LNCaP clone FGC (cell line): ENCODE measurements at places on chromosomes 7 and 10.
A peak's percentile ranks its signal among the peaks of the same experiment; 100 is the strongest.

DNA sequence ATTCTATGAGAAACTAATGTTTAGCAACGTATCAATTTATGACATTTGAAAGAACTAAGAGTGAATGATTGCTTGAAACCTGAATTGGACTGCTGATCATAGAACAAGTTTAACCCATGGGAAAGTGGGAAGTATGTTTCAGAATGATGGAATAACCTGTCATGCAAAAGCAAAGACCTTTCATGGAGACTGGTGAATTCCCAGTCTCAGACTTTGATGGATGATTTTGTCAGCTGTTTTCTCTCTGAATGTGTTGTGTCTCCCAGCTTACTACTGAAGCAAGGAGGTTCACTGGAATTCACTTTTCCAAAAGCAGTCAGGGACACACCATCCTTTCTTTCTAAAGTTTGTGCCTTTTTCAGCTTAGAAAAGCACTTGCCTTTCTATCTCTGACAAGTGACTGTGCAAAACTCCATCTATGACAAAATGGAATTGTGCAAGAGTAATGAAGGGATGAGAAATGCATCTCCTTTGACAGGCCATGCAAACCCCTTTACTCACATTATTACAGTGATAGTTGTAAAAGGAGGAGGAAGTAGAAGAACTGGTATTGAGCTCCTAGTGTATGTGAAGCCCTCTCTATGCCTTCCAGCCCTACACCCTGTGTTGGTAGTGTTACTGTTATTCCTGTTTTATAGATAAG is 176.1 kb downstream of the PRKG1 start:
- DNase-seq, result no peak

GRCh38 chr7:140229101-140229525 is 52.3 kb upstream of the KDM7A start:
- no peak for DNase-seq

DNA sequence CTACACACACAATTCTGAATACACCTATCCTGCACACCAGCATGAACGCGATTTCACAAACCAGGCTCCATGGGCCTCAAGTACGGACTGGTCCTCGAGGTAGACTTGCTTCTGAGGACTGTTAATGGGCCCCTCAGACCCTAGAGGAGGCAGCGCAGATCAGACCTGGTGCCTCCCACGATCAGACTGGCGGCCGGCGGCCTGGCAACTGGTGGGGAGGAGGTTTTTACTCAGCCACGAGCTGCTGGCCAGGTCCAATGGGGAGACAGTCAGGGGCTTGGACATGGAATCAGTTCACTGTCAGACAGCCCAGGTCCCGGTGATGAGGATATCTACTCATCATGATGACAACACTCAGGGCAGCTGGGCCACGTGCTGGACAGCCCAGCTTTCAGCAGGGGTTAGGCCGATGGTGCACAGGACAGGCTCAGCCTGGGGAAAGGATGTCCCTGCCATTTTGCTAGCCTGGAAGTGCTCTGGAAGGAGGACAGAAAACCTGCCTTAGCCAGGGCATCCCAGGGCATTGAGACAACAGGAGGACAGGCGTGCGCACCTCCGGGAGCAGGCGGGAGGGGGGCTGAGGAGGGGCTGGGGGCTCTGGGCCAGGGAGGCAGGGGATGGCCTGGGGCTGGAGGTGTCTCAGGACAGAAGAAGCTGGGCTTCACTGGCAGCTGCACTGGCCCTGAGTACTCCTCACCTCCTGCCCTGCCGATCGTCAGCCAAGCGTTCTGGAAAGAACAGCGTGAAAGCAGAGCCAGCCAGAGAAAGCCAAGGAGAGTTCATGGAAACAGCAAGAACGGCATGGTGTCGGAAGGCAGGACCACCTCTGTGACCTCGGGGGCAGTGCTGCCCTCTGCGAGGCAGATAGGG is 48.0 kb upstream of the RASGEF1A start:
- no peak for DNase-seq

GRCh38 chr10:54585572-54585971 is 215.5 kb downstream of the PCDH15 start:
- no peak for DNase-seq

- no peak for DNase-seq
These were observed 316.3 kb downstream of the TNS3 start for GRCh38 chr7:47265621-47266020.

DNA sequence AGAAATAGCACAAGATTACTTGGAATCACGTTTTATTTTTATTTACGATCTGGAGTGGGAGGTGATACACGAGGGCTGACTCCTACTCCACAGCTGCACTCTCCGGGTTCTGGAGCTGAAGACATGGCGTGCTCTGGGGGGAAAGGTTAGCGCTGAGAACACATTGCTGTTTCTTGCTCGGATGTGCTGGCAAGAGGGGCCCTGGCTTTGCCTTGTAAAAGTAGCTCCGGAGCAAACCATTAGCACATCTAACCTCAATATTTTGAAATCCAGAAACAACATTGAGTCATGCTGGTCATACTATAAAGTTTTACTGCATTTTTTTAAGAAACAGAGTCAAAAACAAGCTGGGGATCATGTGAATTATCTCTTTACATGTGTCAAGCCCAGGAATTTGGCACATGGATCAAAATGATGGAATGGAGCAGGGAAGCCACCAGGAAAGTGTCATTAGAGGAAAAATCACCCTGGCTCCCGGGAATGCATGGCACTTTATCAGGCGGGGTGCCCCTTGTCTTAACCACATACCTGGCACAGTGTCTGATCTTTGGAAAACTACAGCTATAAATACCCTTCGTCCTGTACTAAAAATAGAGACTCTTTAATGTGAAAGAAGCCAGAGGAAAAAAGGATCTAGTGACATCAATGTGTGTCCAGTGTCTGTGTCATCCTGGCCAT is 31.6 kb upstream of the LYZL1 start:
- no peak for DNase-seq

- DNase-seq, result no peak
These were observed 11.8 kb downstream of the INPP5A start for GRCh38 chr10:132549371-132549770.

DNA sequence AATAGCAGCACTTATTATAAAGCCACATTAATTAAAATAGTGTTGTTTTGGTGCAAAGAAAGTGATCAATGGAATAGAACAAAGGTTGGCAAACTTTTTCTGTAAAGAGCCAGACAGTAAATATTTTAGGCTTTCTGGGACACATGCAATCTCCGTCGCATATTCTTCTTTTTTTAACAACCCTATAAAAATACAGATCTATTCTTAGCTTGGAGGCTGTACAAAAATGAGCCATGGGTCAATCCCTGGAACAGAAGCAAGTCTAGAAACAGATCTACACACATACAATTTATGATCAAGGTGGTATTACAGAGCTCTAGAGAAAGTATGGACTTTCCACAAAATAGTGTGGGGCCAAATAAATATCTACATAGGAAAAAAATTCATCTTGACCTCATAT is 71.8 kb downstream of the ARHGAP21 start:
- no peak for DNase-seq

DNA sequence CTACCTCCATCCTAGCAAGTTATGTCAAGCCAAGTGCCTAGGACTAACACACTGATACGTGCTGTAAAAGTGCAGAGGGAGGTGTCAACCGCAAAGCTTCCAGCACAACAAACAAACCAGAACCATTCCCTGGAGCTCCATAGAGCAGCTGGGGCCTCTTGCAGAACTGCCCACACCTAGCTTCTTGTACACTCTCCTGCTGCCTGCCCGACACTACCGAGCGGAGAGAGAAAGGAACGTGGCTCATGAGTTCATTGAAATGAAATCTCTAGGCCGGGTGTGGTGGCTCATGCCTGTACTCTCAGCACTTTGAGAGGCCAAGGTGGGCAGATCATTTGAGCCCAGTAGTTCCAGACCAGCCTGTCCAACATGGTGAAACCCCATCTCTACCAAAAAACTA is 73.5 kb downstream of the MKI67 start:
- DNase-seq, result no peak

- DNase-seq, result no peak
These were observed 110.7 kb downstream of the TRIM24 start for GRCh38 chr7:138570715-138571114.

DNA sequence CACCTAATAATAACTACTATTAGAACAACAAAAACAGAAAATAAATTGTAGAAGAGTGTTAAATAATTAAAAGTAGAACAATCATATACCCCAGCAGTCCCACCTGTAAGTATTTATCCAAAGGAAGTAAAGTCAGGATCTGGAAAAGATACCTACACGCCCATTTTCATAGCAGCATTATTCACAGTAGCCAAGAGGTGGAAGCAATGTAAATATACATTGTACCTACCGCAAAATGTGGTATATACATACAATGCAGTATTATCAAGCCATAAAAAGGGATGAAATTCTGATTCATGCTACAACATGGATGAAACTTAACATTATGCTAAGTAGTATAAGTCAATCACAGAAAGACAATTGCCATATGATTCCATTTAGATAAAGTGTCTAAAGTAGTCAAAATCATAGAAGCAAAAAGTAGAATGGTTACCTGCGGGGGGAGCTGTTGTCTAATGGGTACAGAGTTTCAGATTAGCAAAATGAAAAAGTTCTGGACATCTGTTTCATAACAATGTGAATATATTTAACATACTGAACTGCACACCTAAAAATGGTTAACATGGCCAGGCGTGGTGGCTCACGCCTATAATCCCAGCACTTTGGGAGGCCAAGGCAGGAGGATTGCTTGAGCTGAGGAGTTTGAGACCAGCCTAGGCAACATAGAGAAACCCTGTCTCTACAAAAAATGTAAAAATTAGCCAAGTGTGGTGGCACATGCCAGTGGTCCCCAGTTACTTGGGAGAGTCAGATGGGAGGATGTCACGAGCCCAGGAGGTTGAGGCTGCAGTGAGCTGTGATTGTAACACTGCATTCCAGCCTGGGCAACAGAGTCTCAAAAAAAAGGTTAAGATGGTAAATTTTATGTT is 6.0 kb upstream of the TMED4 start:
- peak; percentile 33 for DNase-seq

DNA sequence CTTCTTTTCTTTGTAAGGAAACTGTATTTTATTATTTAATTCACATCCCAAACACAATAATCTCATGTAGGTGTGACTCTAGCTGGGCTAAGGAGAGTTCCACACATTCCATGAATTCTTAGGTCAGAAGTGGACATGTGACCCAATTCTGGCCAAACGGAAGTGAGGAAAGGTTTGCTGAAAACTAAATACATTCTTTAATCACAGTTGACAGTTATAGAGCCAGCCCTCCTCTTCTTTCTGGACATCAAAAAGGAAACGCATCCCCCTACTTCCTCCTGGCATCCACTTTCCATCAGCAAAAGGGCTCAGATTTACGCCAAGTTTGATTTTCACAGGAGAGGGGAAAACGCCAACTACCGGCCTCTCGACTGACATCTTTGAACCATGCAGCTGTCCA is 774.4 kb upstream of the POM121L12 start:
- no peak for DNase-seq

- no peak for DNase-seq
These were observed 14.4 kb upstream of the PTPRN2 start for GRCh38 chr7:158602041-158602440.

- no peak for DNase-seq
These were observed 45.5 kb upstream of the PDZD8 start for GRCh38 chr10:117420768-117421167.

DNA sequence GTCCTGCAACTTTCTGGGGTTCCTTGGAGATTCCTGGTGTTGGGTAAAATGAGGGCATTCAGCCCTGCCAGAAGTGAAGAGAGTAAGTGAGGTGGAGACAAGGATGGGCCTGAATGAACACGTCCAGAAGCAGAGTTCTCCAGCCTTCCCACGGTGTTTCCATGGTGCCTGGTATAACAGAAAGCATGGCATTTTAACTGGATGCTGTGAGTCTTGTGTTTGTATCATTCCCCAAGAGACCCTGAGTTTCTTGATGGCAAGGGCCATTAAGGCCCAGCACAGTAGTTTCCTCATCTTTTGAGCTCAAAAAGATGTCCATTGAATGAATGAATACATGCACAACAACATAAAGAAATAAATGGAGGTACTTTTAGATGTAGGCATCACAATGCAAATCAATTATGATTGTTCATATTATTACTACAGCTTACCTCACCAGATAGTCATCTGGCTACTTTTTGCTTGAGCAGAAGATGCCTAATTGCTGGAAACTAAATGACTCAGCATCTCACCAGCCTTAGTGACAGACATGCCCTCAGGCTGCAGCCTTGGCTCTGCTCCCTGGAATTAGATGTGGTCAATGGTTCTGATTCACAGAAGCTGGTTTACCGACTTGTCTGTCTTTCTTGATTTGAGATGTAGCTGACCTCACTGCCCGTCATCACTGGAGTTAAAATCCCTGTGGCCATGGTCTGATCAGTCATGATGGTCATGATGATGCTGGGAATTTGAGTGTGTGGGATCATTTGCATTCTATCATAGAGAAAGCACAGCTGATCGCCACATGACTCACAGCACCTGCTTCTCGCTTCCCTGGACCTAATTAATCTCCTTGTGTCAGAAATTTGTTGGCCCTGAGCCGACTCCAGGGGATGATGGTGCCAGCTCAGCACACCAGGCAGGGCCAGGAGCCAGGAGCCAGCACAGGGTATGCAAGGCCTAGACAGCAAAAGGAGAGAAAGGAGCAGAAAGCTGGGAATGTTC is 83.9 kb downstream of the CXCL12 start:
- DNase-seq, result no peak

DNA sequence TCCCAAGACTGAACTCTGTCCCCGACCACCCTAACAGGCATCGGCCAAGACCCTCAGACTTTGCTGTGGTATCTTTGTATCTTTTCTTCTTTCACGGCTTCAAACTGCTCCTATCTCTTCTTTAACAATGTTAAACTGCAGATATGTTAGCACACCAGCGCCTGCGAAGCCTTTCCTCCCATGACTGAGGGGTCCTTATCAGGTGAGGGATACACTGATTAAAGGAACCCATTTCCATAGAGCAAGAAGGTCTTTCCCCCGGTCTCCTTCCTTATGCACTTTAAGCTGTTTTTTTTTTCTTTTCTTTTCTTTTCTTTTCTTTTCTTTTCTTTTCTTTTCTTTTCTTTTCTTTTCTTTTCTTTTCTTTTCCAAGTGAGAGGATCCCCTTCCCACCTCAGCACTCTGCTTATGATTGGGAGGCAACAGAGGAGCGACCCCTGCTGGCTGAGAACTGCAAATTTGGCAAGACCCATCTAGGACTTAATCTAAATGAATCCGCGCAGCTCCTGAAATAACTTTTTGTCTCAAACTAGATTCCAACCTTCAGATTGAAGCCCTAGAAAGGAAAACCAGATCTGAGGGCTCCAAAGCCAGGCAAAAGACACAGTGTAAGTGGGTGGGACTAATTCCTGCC is 109.9 kb downstream of the ITGB8 start:
- peak; percentile 8 for DNase-seq

- DNase-seq, result no peak
These were observed 19.2 kb upstream of the GPR146 start for GRCh38 chr7:1024876-1025742.

- no peak for DNase-seq
These were observed 5.2 kb upstream of the PRKAR2B start for GRCh38 chr7:107039199-107039900.
